ENCODE measurements at places on chromosomes 4 and X.
A peak's percentile ranks its signal among the peaks of the same experiment; 100 is the strongest.

DNA sequence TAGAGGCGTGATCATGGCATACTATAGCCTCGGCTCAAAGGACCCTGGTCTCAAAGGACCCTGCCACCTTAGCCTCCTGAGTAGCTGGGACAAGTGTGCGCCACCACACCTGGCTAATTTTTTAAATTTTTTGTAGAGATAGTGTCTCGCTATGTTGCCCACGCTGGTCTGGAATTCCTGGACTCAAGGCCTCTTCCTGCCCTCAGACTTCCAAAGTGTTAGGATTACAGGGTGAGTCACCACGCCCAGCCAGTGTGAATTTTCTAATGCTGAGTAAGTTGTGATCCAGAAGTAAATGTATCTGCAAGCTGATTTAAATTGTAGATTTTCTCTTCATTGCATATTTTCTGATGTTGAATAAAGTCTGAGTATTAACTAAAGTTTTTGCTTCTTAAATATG is 2.6 kb upstream of the ZNF674 start:
- DNase-seq, result peak; percentile 36

GRCh38 chr4:71775449-71775848 is 8.4 kb downstream of the GC start:
- DNase-seq, result no peak

DNA sequence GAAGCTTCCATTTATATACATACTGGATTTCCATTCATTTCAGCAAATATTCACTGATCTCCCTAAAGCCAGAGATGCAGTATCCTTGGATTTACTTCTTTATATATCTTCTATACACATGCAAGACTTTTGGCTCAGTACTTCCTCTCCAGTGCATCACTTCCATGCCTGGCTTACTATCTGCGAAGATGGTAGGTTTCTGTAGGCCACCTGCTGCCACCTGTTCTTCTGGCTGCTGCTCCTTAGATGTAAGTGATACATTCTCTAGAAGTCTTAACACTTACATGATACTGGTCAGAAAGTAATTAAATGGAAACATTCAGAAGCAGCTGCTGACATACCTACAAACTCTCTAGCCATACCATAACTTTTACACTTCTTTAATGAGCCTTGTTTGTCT is 48.9 kb downstream of the TBC1D9 start:
- DNase-seq, result no peak

DNA sequence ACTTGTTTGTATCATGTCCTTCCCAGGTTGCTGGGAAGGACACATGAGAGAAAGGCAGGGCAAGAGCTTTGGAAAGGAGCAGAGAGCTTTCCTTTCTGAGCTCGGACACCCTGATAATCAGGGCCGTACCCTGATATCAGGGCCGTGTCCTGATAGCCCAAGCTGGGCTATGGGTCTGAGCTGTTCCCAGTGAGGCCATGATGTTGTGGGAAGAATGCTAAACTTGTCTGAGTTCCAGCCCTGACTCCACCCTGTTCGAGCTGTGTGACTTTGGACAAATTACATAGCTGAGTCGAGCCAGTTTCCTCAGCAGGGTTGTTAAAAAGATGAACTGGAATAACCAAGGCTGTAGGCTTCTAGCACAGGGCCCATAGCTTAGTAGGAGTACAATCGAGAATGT is 3.3 kb upstream of the CXCR3 start:
- DNase-seq, result no peak

- DNase-seq, result peak; percentile 3
Observed at GRCh38 chr4:142016031-142016430, 379.6 kb downstream of the IL15 start.
